ENCODE measurements at places on chromosomes 6 and 20.
A peak's percentile ranks its signal among the peaks of the same experiment; 100 is the strongest.

DNA sequence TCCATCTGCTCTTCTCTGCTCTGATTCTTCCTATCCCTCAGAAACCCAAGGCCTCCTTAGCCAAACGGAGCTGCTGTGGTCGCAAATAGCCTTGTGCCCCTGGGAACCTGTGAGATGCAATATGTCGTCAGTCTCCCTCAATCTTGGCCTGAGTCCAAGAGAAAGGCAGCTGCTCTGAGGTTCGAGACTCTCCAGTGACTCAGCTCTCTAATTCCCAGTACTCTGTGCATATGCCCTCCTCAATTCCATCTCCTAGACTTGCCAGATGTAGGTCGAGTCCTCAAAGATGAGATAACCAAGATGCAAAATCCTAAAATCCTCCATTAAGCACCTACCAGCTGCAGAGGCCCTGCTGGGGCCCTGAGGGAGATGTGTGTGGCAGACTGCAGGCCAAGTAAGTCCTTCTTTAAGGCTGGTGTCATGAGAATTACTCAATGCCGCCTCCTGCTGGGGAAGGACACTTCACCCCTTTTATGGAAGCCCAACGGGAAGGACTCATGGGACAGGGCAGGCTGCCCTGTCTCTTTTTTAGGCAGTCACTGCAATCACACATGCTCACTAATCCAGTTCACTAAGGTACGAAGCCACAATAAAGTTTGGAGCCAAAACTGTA, 28.5 kb downstream of the C6orf15 start:
- DNase-seq: peak; percentile 14

DNA sequence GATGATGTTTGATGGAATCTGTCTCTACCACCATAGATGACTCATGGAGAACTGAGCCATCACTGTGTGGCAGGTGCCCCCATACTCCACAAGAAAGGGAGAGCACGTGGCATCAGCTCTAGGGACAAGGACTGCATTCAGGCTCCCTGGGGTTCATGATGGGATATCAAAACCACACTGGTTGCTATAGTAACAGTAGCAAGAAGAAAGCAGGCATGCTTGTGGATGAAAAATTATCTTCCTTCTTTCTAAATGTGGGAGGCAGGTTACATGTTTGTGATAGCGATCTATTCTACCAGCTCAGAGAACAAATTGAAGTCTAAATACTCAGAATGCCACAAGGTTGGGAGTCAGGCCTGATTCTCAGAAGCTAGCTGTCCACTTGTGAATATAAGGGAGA, 224.2 kb downstream of the ARHGAP18 start:
- no peak for DNase-seq

GRCh38 chr6:11462742-11463397, 74.7 kb upstream of the TMEM170B start:
- DNase-seq: no peak

- DNase-seq: no peak
Measured at GRCh38 chr20:59455402-59456341, 148.7 kb upstream of the PHACTR3 start.

DNA sequence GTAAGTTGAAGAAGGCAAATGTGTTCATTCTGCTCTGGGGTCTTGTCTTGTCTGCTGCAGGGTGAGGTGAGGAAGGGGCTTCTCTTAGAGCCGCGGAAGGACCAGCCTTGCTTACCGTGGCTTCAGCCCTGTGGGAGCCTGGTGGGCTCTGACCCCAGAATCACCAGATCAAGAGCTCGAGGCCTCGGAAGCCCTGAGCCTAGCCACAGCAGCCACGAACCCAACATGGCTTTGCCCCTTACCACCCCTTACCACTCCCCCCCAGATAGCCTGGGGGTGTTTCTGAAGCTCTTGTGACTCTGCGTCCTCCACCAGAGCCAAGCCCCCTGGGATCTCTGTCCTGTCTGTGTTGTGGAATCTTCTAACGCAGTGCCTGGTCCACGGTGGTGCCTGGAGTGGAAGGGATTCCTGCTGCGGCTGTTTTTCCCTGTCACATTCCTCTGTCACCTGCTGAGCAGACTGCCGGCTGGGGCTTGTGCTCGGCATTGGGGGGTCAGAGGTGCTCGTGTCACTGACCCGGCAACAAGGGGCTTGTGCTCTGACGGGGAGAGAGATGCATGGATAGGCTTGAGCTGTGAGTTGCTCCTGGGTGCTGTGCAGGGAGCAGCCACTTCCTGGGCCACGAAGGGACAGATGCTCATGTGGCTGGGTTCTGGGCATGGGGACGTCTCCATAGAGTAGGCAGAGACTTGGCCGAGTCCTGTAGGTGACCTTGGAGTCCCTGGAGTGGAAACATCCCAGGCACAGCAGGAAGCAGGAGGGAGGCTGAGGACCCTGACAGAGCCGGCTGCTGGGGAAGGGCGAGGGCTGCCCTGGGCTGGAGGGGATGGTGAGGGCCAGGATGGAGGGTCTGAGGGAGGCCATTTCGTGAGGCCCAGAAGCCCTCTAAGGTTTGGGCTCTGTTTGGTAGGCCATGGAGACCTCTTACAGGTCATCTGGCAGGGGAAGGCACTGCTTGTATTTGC, 316.0 kb downstream of the QKI start:
- no peak for DNase-seq

DNA sequence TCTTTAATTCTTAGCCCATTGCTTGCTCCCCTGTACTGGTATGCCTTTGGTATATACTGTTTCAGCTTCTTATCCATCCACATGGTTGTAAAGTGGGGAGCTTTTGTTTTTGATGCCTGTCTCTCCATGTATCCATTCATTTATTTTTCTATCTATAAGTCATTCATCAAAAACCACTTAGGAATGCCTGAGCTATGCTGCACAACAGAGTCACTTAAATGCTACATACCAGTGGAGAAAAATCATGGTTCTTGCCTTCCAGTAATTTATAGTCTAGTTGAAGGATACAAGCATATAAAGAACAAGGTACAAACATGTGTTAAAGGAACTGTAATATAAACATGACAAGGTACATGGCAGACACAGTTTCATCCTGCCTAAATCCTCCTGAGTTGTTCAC, 347.3 kb downstream of the NRN1 start:
- DNase-seq: no peak

- no peak for DNase-seq
Measured at GRCh38 chr6:139572001-139572400, 197.6 kb upstream of the CITED2 start.

DNA sequence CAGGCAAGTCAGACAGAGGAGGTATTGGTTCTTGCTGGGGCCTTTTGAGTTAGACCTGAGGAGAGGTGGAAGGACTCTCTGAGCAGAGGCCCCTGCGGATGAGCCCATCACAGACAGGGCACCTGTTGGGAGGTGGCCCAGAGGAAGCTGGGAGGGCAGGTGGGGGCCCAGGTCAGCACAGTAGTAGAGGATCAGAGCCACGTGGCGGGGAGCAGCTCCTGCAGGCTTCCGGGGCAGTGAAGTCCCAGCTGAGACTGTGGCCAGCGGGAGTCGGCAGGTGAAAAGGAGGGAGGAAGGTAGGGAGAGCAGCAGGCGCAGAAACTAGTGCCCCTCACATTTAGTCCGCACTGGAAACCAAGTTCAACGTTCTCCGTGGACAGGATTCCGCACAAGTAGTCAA, 61.8 kb downstream of the RSPH3 start:
- DNase-seq: no peak
